CD4-positive, alpha-beta T cell treated with Interleukin-12 subunit alpha and Interleukin-12 subunit beta, for 1 hour (primary cell): ENCODE measurements at places on chromosomes 2 and 18.

GRCh38 chr2:176152350-176153181, 1.2 kb downstream of the HOXD4 start:
- DNase-seq: no peak

DNA sequence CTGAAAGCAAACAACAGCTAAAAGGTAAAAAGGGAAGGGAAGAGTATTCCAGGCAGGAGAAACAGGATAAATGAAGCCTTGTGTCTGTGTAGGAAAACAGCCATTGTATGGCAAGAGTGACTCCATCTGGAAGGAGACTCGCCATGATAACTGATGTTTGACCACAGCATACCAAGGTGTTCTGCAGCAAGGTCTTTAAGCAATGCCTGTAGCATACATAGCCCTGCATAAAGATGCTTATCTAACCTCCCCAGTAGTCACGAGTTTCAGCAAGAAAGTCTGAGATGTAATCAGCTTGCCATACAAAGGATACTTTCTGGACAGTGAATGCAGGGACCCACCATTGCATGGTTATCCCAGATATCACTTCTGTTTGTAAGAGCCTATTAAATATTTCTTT, 11.9 kb upstream of the CCNT2 start:
- DNase-seq: no peak

- DNase-seq: no peak
Measured at GRCh38 chr2:137797641-137798040, 166.6 kb upstream of the HNMT start.

GRCh38 chr2:38610851-38611801, 8.4 kb upstream of the HNRNPLL start:
- DNase-seq: no peak

GRCh38 chr18:68060871-68061270, 544.4 kb upstream of the DSEL start:
- no peak for DNase-seq

- no peak for DNase-seq
Measured at GRCh38 chr18:55110436-55110835, 151.2 kb upstream of the CCDC68 start.

DNA sequence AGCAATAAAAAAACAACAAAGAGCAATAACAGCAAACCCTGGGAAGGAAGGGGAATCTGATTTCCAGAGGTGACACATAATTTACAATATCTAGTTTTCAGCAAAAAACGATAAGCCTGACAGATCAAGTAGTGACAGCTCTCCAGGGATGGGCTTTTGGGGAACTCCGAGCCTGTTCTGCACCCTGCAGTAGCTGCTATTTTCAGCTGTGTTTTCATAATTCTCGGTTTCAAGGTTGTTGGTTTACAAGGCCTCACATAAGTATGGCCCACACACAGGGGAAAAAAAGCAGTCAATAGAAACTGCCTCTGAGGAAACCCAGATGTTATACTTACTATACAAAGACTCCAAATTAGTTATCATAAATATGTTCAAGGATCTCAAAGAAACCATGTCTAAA, 67.7 kb upstream of the CTLA4 start:
- DNase-seq: no peak

- DNase-seq: no peak
Measured at GRCh38 chr18:74012954-74013630, 134.5 kb downstream of the FBXO15 start.

GRCh38 chr2:113181258-113182051, 7.7 kb downstream of the PSD4 start:
- DNase-seq: no peak

DNA sequence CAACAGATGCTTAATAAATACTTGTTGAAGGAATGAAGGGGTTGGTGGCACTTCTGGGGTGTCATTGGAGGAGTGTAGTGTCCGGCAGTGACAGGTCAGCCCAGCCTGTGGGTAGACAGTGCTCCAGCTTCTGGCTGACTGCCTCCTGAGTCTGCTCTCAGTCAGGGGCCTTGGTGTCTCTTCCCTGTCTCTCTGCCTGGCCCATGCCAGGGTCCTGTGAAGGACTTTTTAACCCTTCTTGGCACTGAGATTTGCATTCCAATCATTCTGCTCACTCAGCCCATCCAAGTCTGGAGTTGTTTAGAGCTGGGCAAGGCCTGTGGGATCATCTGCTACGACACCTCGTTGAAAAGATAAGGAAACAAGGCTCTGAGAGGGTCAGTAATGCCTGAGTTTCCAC, 1.4 kb upstream of the KCNK3 start:
- DNase-seq: no peak

DNA sequence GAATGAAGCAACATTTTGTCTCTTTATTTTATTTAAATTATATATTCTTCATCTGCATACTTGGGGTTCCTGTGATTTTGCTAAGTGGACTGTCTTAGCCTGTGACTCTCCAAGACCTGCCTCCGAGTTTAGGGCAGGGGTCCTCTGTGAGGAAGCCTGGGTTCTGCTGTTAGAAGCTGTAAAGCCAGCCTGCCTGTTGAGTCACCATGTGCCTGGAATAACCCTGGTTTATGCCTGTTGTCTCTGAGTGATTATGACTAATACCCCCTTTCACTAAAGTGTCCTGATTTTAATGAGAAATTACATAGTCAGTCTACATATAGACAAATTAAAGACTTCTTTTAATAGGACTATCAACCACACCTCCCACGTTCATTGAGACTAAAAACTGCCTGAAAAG, 369.1 kb downstream of the ZNF521 start:
- no peak for DNase-seq

- no peak for DNase-seq
Measured at GRCh38 chr2:225353579-225354085, 45.9 kb upstream of the NYAP2 start.

- no peak for DNase-seq
Measured at GRCh38 chr2:15259356-15259756, 301.8 kb downstream of the NBAS start.

- DNase-seq: no peak
Measured at GRCh38 chr18:7456376-7456775, 110.7 kb upstream of the PTPRM start.
